ENCODE measurements at places on chromosomes 11 and 22. TPM values are rescaled to one million over a fixed set of nuclear protein-coding genes. Genes with fewer than 3 reads are reported as not detected.
A peak's percentile ranks its signal among the peaks of the same experiment; 100 is the strongest.

GRCh38 chr22:37485395-37486223, 575 bp downstream of the MFNG start:
- H3K36me3 ChIP-seq = peaks cover 26% of the 10 kb centered on the region
- DNase-seq = no peak
- H3K4me1 ChIP-seq = peaks cover 51% of the 10 kb centered on the region
- H3K27ac ChIP-seq = peak overlapping the region; percentile 88
- peak overlapping the region; percentile 90 for H3K4me3 ChIP-seq
- no peaks in the 10 kb centered on the region for H3K27me3 ChIP-seq

- H3K4me3 ChIP-seq = no peak overlapping the region
- H3K36me3 ChIP-seq = peaks cover 20% of the 10 kb centered on the region
- no peak for DNase-seq
- peaks cover 4% of the 10 kb centered on the region for H3K4me1 ChIP-seq
- no peaks in the 10 kb centered on the region for H3K27me3 ChIP-seq
Measured at GRCh38 chr11:43920598-43921419, 21.6 kb upstream of the C11orf96 start.

PRRG4 gene
- total RNA-seq = 0.26 TPM

DNA sequence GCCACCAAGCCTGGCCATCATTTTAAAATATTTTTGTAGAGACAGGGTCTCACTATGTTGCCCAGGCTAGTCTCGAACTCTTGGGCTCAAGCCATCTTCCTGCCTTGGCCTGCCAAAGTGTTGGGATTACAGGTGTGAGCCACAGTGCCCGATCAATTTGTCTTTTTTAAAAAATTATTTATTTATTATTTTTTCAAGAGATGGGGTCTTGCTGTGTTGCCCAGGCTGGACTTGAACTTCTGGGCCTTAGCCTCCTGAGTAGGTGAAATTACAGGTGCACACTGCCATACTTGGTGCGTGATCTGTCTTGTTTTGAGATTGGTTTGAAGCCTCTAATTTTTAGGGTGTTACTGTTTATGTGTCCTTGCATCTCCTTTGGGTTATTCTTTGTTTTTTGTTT, 10.2 kb downstream of the CABIN1 start:
- peaks cover 44% of the 10 kb centered on the region for H3K36me3 ChIP-seq
- no peaks in the 10 kb centered on the region for H3K27me3 ChIP-seq
- H3K4me1 ChIP-seq = peaks cover 20% of the 10 kb centered on the region
- H3K27ac ChIP-seq = no peak overlapping the region
- no peak overlapping the region for H3K4me3 ChIP-seq

SLC25A18 gene
- total RNA-seq = not detected

DNA sequence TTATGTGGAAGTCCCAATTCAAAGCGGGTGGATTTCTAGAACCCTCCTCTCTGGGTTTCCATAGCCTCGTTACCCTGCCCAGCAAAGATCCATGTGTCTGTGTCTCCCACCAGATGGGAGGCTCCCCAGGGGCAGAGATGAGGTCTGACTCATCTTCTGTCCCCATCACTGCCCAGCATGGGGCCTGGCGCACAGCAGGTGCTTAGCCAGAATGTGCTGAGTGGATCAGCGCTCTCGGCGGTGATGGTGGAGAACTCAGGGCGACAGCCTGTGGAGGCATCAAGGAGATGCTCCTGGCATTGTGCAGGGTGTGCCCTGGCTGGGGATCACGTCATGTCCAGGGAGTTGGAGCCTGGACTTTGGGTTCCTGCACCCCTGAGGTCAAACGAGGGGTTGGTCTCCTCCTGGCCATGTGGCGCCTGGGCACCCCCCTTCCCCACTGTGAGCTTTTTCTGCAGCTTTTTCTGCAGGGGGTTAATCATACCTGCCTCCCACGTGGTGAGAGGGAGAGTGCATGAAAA, 46.1 kb upstream of the RFPL3 start:
- DNase-seq = no peak
- no peaks in the 10 kb centered on the region for H3K4me1 ChIP-seq
- no peaks in the 10 kb centered on the region for H3K36me3 ChIP-seq
- H3K4me3 ChIP-seq = no peak overlapping the region
- no peak overlapping the region for H3K27ac ChIP-seq

DNA sequence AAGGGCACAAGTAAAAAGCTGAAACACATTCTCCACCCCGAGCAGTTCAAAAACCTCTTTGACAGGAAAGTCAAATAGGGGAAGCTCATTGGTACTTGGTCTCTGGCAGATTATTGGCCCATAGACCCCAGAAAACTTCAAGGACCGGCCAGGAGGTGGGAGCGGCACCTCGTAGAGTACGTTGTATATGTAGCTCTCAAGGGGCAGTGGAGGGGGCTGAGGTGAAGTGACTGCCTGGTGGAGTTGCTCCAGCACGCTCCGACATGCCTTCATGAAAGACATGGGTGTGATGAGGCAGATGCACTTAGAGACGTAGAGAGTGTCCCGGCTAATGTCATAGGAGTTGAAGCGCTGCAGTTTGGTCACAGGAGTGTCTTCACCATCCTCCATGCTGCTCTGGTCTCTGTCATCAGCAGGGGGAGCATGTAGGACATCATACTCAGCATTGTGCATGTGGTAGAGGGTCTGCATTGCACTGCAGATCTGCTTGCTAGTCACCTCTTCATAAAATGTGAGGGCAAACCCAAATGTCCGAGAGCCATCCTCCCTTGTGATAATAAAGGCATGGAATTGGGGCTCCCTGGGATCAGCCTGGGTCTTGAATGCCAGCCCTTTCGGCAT, 61.3 kb downstream of the DENND5A start:
- H3K4me3 ChIP-seq = no peak overlapping the region
- H3K27me3 ChIP-seq = no peaks in the 10 kb centered on the region
- H3K4me1 ChIP-seq = peaks cover 10% of the 10 kb centered on the region
- no peak overlapping the region for H3K27ac ChIP-seq
- peaks cover 21% of the 10 kb centered on the region for H3K36me3 ChIP-seq
- no peak for DNase-seq

DNA sequence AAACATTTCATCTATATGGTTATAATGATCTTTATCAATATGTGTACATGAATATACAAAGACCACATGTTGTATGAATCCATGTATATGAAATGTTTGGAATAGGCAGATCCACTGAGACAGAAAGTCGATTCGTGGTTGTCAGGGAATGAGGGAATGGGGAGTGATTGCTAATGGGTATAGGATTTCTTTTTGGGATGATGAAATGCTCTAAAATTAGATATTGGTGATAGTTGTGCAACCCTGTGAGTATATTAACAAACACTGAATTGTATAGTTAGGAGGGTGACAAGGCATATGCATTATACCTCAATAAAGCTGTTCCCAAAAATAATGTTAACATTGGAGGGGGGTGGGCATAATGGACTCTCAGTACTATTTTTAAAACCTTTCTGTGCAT, 5.0 kb upstream of the PTPMT1 start:
- peaks cover 7% of the 10 kb centered on the region for H3K4me1 ChIP-seq
- no peak overlapping the region for H3K27ac ChIP-seq
- peaks cover 4% of the 10 kb centered on the region for H3K36me3 ChIP-seq

DNA sequence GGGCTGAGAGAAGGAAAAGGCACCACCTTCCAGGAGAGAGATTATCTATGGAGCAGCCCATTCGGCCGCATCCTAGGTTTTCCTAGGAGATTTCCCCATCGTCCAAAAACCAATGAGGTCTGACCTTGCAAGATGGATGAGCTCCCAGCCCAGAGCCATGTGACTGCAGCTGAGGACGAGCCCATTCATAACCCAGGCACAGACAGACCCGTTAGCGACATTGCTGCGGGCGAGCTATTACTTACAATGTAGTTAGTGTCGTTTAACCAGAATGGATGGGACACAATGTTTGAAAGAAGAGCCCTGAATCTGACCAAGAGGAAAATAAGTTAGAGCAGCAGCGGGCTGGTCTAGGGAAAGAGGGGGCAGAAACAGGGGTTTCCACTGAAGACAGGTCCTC, 395.9 kb upstream of the CADM1 start:
- no peaks in the 10 kb centered on the region for H3K4me1 ChIP-seq
- no peaks in the 10 kb centered on the region for H3K27me3 ChIP-seq
- no peaks in the 10 kb centered on the region for H3K36me3 ChIP-seq
- H3K4me3 ChIP-seq = no peak overlapping the region

CTTN gene
- total RNA-seq = 0.14 TPM

- H3K4me3 ChIP-seq = no peak overlapping the region
- H3K36me3 ChIP-seq = no peaks in the 10 kb centered on the region
- H3K4me1 ChIP-seq = peaks cover 4% of the 10 kb centered on the region
- H3K27me3 ChIP-seq = no peaks in the 10 kb centered on the region
- peak; percentile 17 for DNase-seq
- no peak overlapping the region for H3K27ac ChIP-seq
Measured at GRCh38 chr22:28024422-28024888, 105.4 kb upstream of the PITPNB start.

DNA sequence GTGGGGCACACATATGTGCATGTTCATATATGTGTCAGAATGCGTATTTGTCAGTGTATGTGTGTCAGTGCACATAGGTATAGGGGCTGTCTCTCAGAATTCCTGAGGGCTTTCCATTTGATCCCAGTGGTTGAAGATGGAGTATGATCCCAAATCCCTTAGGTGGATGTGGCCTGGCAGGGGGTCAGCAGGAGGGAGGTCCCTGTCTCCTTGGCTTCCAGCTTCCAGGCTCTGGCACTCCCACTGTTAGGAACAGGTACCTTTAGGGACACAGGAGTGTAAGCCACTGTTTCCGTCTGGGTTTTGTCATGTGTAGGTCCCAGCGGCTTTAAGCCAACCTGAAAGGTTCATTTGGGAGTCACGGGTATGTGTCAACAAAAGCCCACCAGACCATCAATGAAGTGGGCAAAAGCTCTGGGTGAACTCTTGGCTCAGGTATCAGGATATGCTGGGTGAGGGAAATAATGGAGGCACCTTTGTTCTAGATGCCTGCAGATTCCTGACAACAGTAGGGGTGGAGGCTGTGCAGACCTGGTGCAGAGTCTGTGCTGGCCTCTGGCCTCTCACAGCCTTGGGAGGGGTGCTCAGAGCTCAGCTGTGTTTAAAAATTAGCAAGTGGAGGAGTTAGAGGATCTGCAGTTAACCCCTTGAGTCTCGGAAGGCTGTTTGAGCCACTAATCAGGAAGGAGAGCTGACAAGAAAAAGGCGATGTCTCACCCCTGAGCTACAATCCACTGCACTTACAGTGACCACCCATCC, 9.0 kb downstream of the KCNQ1OT1 start:
- H3K4me1 ChIP-seq = peaks cover 3% of the 10 kb centered on the region
- H3K4me3 ChIP-seq = no peak overlapping the region
- H3K27ac ChIP-seq = no peak overlapping the region
- DNase-seq = no peak

- H3K4me1 ChIP-seq = peaks cover 7% of the 10 kb centered on the region
- H3K27ac ChIP-seq = no peak overlapping the region
Measured at GRCh38 chr11:73795925-73796632, 8.4 kb downstream of the MRPL48 start.

DGAT2 gene
- 0.65 TPM for total RNA-seq

DNA sequence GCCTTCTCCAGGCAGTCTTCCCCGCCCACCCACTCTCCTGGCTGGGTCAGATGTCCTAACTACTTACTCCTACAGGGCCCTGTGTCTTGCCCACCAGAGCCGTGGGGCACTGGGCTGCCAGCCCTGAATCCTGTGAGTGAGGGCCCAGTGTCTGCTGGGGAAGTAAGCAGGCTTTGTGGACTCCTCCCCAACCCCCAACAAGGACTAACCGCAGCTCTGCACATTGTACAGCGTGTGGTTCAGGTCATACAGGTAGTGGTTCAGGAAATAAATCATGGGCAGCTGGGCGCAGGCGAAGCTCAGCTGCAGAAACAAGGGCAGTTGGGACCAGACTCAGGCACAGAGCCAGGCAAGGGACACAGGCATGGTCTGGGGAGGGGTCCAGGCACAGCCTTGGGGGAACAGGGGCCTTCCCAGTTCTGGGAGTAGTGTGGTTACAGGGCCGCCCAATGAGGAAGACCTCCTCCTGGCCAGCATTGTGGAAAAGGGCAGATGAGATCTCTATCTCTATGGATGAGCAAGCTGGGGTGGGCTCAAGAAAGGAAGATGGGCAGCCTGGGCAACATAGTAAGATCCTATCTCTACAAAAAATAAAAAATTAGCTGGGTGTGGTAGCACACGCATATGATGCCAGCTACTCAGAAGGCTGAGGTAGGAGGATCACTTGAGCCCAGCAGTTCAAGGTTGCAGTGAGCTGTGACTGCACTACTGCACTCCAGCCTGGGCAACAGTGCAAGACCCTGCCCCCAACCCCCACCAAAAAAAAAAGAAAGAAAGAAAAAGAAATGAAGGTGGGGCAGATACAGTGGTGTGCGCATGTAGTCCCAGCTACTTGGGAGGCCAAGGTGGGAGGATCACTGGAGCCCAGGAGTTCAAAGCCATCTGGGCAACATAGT, 5.5 kb downstream of the UNC93B1 start:
- peak overlapping the region; percentile 84 for H3K27ac ChIP-seq
- peak overlapping the region; percentile 73 for H3K4me3 ChIP-seq
- peaks cover 42% of the 10 kb centered on the region for H3K4me1 ChIP-seq
- peaks cover 23% of the 10 kb centered on the region for H3K36me3 ChIP-seq

- no peak for DNase-seq
- peaks cover 68% of the 10 kb centered on the region for H3K4me1 ChIP-seq
- peaks cover 17% of the 10 kb centered on the region for H3K36me3 ChIP-seq
- peak overlapping the region; percentile 79 for H3K27ac ChIP-seq
- no peaks in the 10 kb centered on the region for H3K27me3 ChIP-seq
Measured at GRCh38 chr11:63866211-63866610, 27.3 kb downstream of the MARK2 start.

DNA sequence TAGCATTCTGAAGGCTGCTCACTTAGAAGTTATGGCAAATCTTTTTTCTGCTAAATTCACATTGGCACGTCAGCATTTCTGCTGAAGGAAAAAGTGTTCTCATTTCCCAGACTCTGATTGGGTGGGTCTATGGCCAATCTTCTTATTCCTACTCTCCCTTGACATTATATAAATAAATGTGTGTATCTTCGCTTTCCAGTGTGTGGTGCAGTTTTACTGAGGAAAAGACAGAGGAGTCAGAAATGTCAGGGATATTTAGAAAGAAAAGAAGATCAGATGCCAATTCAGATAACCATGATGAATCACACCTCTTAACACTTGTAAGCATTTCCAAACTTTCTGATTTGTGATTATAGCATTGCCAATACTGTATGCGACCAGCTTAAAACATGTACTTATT, 3.2 kb upstream of the BDNF start:
- H3K4me3 ChIP-seq = no peak overlapping the region
- DNase-seq = no peak
- H3K36me3 ChIP-seq = no peaks in the 10 kb centered on the region
- H3K4me1 ChIP-seq = peaks cover 21% of the 10 kb centered on the region
- H3K27ac ChIP-seq = no peak overlapping the region

Data from activated naive CD8-positive, alpha-beta T cell treated with anti-CD3 and anti-CD28 coated beads, Interleukin-2, amount 10 ng/mL, durations not matched to agents 7 days and 5 days (primary cell).